SK-N-SH (cell line): ENCODE measurements at places on chromosomes 1 and 21. TPM values are rescaled to one million over a fixed set of nuclear protein-coding genes. Genes with fewer than 3 reads are reported as not detected.

GRCh38 chr1:17297991-17298390 lies 10.0 kb upstream of the PADI4 start:
- no peak for DNase-seq

NBPF8 gene
- 13.3 and 18.7 TPM in 2 replicates for polyA plus RNA-seq

ADAMTS4 gene
- polyA plus RNA-seq = 1.2 and 1.6 TPM in 2 replicates

GRCh38 chr1:54045496-54045895 lies 7.5 kb downstream of the TMEM59 start:
- DNase-seq = no peak

DNA sequence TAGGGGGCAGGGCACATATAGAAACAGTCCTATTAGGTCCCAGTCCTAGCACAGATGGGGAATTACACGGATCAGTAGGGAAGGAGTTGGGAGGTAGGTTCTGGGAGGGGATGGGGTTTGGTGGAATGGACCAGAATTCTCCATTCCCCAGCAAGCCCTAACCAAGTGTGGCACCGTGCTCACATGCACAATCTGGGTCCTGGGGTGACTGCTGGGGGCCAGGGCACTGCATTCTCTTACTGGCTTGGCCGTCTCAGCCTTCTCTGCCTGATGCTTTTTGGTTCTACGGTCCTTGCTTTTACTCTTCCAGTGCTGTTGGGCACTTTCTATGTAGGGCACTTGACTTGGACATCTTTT lies 53.9 kb downstream of the NENF start:
- no peak for DNase-seq

- no peak for DNase-seq
Measured at GRCh38 chr21:34181431-34182039, 108.2 kb downstream of the MRPS6 start.
